ENCODE measurements at places on chromosomes 1 and 21. TPM values are rescaled to one million over a fixed set of nuclear protein-coding genes. Genes with fewer than 3 reads are reported as not detected.

The KLHL17 gene
- 15.1 TPM for total RNA-seq

The DCST1 gene
- total RNA-seq: not detected

The TMEM81 gene
- 4.5 TPM for total RNA-seq

The ALDH4A1 gene
- total RNA-seq: 7.2 TPM

The MYOG gene
- total RNA-seq: 538 TPM

The BRDT gene
- total RNA-seq: not detected

The PRRX1 gene
- 0.73 TPM for total RNA-seq

The LYPD8 gene
- 1.6 TPM for total RNA-seq

The HSD3B2 gene
- not detected for total RNA-seq

- no peak for DNase-seq
Observed at GRCh38 chr1:23444596-23445390, 20.2 kb upstream of the TCEA3 start.

GRCh38 chr1:151221616-151222015 is 23.3 kb downstream of the PIP5K1A start:
- DNase-seq: no peak

DNA sequence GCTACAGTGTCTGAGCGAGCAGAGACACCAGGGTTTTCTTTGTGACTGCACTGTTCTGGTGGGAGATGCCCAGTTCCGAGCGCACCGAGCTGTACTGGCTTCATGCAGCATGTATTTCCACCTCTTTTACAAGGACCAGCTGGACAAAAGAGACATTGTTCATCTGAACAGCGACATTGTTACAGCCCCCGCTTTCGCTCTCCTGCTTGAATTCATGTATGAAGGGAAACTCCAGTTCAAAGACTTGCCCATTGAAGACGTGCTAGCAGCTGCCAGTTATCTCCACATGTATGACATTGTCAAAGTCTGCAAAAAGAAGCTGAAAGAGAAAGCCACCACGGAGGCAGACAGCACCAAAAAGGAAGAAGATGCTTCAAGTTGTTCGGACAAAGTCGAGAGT is 2.7 kb downstream of the ZBTB18 start:
- peak; percentile 54 for DNase-seq

- DNase-seq: peak; percentile 67
Observed at GRCh38 chr1:9539829-9540550, 725 bp downstream of the SLC25A33 start.

DNA sequence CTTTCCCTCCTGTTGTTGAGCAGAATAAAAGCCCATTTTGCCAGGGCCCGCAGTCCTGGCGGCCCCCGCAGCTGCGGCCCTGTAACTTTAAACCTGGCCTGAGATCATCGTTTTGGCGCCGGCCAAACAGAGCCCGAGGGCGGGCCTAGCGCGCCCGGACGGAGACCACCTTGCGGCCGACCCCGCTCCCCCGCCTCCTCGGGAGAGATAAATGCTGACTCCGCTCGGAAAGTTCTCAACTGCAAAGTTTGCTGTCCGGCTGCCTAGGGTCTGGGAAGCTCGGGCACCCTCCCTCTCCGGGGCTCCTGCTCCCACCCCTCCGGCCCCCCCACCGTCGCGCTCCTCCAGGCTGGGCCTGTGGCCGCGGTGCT is at the start of gene PDPN:
Gene PDPN (plus strand): TSS at position 238 of the 371 bp plus-strand sequence. CDS start 202 bp downstream, outside the sequence.
- peak; percentile 20 for DNase-seq

GRCh38 chr1:70008660-70009059 is 196.7 kb downstream of the LRRC40 start:
- no peak for DNase-seq

DNA sequence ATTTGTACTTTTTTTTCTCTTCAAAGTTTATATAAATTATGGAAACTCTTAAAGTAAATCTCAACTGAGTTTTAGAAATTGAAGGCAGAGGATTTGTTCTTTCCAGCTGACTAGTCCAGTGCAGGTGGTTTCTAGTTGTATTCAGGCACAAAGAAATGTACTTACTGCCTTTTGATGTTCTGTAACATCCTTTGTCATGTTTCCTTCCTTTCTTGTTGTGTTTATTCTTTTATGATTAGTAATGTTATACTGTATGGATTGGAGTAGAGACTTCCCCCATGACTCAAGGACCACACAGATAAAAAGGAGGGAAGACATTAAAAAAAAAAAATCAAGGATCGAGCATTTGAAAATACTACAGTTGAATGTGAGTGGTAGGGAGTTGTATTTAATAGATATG is 8.0 kb downstream of the HIPK1 start:
- DNase-seq: no peak

DNA sequence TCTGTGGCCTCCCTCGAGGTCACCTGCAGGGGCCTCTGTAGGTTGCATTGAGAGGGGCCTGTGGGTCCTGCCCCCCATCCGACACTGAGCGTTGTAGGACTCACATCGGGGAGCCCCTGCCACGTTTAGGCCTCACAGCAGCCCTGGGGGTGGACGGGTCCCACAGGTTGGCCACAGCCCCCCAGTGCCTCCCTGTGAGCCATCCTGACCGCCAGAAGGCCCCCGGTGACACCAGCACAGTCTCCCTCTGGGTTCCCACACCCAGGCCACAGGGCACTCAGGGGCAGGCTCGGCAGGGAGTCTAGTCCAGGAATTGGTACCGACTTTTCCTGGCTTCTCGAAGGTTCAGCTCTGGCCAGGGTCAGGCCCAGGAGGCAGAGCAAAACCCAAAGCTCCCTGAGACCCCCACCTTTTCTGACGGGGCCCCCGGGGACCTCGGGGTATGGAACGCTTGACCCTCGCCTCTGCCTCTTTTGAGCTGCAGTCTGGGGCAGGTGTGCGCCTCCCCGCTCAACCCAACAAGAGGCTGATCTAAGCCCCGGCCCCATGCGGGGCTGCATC is 13.9 kb upstream of the POFUT2 start:
- DNase-seq: no peak

GRCh38 chr1:9186082-9186859 is 48.3 kb upstream of the H6PD start:
- DNase-seq: no peak

DNA sequence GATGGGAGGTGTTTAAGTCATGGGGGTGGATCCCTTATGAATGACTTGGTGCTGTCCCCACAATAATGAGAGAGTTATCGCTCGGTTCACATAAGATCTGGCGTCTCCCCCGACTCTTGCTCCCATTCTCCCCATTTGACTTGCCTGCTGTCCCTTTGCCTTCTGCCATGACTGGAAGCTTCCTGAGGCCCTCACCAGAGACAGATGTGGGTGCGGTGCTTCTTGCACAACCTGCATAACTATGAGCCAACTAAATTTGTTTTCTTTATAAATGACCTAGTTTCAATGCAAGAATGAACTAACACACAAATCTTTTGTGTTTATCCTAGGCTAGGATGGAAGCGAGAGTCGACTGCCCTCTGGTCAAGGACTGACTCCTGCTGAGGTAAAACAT is 31.2 kb upstream of the CDC14A start:
- no peak for DNase-seq

GRCh38 chr1:20700636-20701215 is 17.1 kb downstream of the KIF17 start:
- DNase-seq: no peak

DNA sequence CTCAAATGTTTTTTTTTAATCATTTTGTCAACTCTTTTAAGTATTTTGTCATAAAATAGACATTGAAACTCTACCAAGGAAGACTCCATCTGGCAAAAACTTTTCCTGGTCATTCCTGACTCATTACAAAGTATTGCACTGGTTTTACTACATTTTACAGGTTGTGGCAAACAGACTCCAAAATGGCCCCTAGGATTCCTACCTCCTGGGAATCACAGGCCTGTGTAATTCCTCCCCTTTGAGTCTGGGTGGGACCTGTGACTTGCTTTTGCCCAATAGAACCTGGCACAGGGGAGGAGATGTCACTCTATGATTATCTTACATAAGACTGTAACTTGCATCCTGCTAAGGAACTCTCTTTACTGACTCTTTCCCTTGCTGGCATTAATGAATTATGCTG is 123.6 kb upstream of the KCNJ6 start:
- DNase-seq: no peak

DNA sequence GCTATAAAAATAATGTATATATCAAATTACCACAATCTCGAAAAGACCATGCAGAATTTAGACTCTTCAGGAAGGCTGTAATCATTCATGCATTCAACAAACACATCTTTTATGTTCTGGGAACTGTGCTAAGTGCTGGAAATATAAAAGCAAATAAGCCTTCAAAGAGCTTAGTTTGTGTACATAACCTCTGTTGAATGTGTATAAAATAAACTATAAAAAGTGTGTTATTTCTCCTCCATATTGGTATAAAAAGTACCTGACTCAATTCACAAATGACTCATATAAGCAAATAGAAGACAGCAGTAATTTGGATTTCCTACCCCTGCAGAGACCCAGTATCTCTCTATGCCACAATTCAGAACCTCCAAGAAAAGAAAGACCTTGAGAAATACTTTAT is 36.8 kb downstream of the RAB3GAP2 start:
- no peak for DNase-seq

DNA sequence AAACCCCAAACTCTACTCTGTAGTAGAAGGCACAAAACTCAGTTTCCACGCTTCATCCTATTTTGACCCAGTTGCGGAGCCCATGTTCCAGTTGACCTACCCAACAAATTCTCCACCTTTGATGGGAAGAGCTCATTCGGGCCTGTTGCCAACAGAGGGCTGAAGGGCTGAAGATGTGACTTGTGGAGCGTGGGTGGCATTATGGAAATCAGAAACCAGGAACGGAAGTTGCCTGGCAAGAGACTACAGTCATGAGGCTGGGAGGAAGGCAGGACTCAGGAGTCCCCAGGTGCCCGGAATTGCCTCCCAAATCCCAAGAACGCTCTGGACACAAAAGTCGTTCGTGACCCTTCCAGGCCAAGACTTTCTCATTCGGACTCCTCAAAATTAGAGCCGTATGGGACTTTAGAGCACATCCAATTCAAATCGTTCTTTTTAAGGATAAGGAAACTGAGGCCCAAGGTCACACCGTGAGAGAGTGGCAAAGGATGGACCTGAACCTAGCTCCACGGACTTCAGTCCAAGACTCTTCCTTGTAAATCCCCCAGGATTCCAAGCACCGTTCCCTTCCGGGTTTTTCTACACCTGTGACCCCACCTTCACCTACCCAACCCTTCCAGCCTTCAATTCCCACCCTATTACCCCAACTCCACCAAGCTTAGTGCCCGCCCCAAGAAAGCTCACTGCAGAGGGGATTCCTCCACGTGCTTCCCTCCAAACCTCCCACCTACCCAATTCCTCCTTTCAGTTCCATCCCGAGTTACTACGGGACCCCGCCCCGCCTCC is 739 bp downstream of the SMG5 start:
- DNase-seq: no peak

DNA sequence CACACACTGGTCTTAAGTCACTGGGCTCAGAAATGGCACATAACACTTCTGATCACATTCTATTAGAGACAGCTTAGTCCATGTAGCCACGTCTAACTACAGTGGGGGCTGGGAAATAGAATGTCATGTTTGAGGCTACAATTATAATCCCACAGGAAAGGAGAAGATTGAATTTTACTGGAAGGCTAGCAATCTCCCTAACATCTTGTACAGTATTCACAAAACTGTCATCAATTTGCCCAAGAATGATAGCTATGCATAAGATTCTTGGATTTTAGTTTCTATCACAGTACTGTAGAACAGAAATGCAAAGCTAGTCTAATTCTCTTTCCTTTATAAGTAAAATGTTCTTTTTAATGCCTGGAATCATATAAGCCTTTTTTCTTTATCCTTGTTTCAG is 12.7 kb upstream of the ZMYM6 start:
- no peak for DNase-seq

GRCh38 chr1:70617728-70618127 is 206.7 kb downstream of the CTH start:
- DNase-seq: no peak

- DNase-seq: no peak
Observed at GRCh38 chr1:101239095-101240040, 2.5 kb downstream of the S1PR1 start.

GRCh38 chr1:178310685-178311105 is 186.1 kb downstream of the CLEC20A start:
- peak; percentile 3 for DNase-seq

GRCh38 chr1:29975036-29975694 is 738.8 kb downstream of the PTPRU start:
- DNase-seq: peak; percentile 66

Data from SJCRH30 (cell line).